Upper lobe of left lung (tissue), 6 donors: ENCODE measurements at places on chromosomes 3 and 15. TPM values are rescaled to one million over a fixed set of nuclear protein-coding genes. Genes with fewer than 3 reads are reported as not detected.

GRCh38 chr3:133466531-133467386 is 66.9 kb downstream of the BFSP2 start:
- H3K27ac ChIP-seq, result no peak overlapping the region
- DNase-seq, result no peak
- H3K27me3 ChIP-seq, result no peaks in the 10 kb centered on the region

DNA sequence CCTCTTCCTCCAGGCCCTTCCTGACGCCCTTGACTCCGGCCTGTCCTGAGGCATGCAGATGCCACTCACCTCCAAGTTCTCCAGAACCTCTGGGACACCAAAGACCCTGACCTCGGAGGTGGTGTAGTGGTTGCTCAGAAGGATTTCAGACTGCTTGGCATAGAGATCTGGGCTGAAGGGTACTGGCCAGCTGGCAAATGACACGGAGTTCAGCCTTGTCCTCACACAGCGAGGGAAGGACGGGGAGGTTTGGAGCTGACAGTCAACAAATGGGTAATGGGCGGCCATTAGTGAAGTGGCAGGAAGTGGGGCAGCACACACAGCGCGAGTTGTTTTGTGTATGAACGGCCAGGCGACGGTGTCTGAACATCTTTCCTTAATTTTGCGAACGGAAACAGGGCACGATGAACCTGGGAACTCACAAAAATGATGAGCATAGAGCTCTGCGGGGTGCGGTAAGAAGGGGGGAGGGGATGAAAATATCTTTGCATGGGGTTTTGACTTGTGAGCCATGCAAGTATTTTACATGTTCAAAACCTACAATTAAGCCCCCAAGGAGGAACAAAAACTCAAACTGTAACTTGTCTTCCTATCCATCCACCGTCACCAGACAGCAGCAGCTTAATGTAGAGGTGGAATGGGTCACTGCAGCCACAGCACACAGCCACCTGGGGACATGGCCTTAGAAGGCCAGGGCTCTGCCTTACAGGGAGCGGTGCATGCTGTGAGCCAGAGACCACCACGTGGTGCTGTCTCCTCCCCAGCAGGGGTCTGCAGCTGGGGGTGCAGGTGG is 43.6 kb upstream of the RPL32 start:
- H3K27ac ChIP-seq, result no peak overlapping the region
- H3K27me3 ChIP-seq, result no peaks in the 10 kb centered on the region
- H3K4me1 ChIP-seq, result no peaks in the 10 kb centered on the region
- no peak for DNase-seq
- H3K36me3 ChIP-seq, result no peaks in the 10 kb centered on the region

- no peaks in the 10 kb centered on the region for H3K36me3 ChIP-seq
- H3K27ac ChIP-seq, result peak overlapping the region; percentile 72
- peaks cover 40% of the 10 kb centered on the region for H3K4me1 ChIP-seq
- H3K4me3 ChIP-seq, result no peak overlapping the region
- H3K27me3 ChIP-seq, result no peaks in the 10 kb centered on the region
- DNase-seq, result peak; percentile 55
These were observed 4.8 kb upstream of the CSK start for GRCh38 chr15:74776821-74777768.

- H3K27ac ChIP-seq, result peak overlapping the region; percentile 82
- no peak for DNase-seq
- H3K36me3 ChIP-seq, result no peaks in the 10 kb centered on the region
- no peak overlapping the region for H3K4me3 ChIP-seq
- no peaks in the 10 kb centered on the region for H3K27me3 ChIP-seq
These were observed 45.2 kb downstream of the ZNF710 start for GRCh38 chr15:90046289-90046688.

Gene TF
- 15.5 TPM for total RNA-seq

GRCh38 chr3:24595796-24596195 is 101.1 kb upstream of the THRB start:
- no peak overlapping the region for H3K27ac ChIP-seq
- H3K4me1 ChIP-seq, result peaks cover 8% of the 10 kb centered on the region
- DNase-seq, result no peak
- H3K36me3 ChIP-seq, result no peaks in the 10 kb centered on the region

DNA sequence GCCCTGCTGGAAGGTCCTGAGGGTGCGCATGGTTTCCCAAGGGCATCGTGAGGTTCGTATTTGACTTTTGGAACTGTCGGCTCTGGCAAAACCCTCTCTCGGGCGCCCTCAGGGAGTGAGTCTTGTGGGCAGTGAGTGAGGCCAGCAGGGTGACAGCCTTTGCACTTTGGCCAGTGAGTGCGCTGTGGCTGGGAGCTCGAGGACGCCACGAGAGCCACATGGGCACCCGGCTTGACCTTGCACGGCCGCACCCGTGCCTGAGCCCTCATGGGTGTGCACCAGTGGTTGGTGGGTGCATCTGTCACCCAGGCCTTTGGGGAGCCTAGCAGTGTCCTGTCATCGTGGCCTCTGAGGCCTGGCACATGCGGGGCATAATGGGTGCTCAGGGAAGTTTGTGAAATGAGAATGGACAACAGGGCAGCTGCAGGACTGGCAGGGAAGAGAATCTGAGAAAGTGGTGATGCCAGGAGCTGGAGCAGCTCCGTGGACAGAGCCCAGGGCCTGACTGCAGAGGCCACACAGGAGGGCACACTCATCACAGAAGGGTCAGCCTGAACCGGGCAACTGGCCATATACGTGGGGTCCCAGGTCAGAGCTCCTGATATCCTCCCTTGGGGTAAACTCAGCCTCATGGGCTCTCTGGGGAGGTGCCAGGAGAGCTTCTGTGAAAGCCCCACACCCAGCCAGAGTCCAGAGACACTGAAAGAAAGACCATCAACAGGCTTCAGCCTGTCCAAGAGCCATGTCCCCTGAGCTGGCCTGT is 30.4 kb upstream of the SNRPA1 start:
- H3K4me3 ChIP-seq, result no peak overlapping the region
- no peaks in the 10 kb centered on the region for H3K4me1 ChIP-seq
- no peaks in the 10 kb centered on the region for H3K27me3 ChIP-seq
- H3K27ac ChIP-seq, result no peak overlapping the region

Gene LEO1
- total RNA-seq, result 14.3 TPM

- no peaks in the 10 kb centered on the region for H3K4me1 ChIP-seq
- H3K4me3 ChIP-seq, result no peak overlapping the region
- DNase-seq, result no peak
- no peaks in the 10 kb centered on the region for H3K27me3 ChIP-seq
- H3K36me3 ChIP-seq, result no peaks in the 10 kb centered on the region
- no peak overlapping the region for H3K27ac ChIP-seq
These were observed 295.2 kb upstream of the THBS1 start for GRCh38 chr15:39285663-39286062.

- DNase-seq, result no peak
- H3K27me3 ChIP-seq, result no peaks in the 10 kb centered on the region
- no peak overlapping the region for H3K4me3 ChIP-seq
- H3K36me3 ChIP-seq, result no peaks in the 10 kb centered on the region
These were observed 13.5 kb upstream of the GRAMD1C start for GRCh38 chr3:113825090-113825489.

GRCh38 chr15:42010434-42010833 is 10.4 kb downstream of the PLA2G4E start:
- no peaks in the 10 kb centered on the region for H3K36me3 ChIP-seq
- H3K27ac ChIP-seq, result no peak overlapping the region
- H3K4me3 ChIP-seq, result no peak overlapping the region
- H3K27me3 ChIP-seq, result no peaks in the 10 kb centered on the region
- H3K4me1 ChIP-seq, result no peaks in the 10 kb centered on the region

GRCh38 chr3:4834403-4834866 is 144.8 kb upstream of the BHLHE40 start:
- no peaks in the 10 kb centered on the region for H3K27me3 ChIP-seq
- peak; percentile 60 for DNase-seq
- no peaks in the 10 kb centered on the region for H3K36me3 ChIP-seq
- no peak overlapping the region for H3K27ac ChIP-seq

- H3K4me1 ChIP-seq, result peaks cover 25% of the 10 kb centered on the region
- no peak for DNase-seq
- H3K4me3 ChIP-seq, result no peak overlapping the region
- H3K27ac ChIP-seq, result no peak overlapping the region
- H3K27me3 ChIP-seq, result no peaks in the 10 kb centered on the region
- no peaks in the 10 kb centered on the region for H3K36me3 ChIP-seq
These were observed 26.5 kb upstream of the TIMP4 start for GRCh38 chr3:12185172-12185710.

DNA sequence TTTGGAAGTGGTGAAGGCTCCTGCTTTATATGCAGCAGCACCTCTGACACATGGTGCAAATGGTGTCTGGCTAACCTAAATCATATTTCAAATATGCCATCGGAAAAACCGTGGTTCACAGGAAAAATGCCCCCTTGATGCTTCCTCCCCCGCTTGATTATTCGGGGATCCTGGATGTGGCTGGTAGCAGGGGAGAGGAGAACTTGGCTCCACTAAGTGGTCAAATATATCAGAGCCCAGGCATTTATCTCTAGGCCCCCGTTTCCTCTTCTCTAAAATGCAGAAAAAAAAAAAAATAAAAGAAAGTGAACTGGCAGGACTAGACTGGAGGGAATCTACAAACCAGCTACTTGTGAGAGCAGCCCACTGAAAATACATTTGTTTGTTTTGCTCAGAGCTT is 18.2 kb upstream of the ATP2B2 start:
- DNase-seq, result no peak
- no peak overlapping the region for H3K27ac ChIP-seq
- no peaks in the 10 kb centered on the region for H3K4me1 ChIP-seq
- no peak overlapping the region for H3K4me3 ChIP-seq

GRCh38 chr3:141371882-141372281 is 3.6 kb downstream of the ZBTB38 start:
- H3K4me1 ChIP-seq, result peaks cover 32% of the 10 kb centered on the region
- H3K27ac ChIP-seq, result no peak overlapping the region
- no peak overlapping the region for H3K4me3 ChIP-seq
- no peaks in the 10 kb centered on the region for H3K27me3 ChIP-seq
- H3K36me3 ChIP-seq, result no peaks in the 10 kb centered on the region

DNA sequence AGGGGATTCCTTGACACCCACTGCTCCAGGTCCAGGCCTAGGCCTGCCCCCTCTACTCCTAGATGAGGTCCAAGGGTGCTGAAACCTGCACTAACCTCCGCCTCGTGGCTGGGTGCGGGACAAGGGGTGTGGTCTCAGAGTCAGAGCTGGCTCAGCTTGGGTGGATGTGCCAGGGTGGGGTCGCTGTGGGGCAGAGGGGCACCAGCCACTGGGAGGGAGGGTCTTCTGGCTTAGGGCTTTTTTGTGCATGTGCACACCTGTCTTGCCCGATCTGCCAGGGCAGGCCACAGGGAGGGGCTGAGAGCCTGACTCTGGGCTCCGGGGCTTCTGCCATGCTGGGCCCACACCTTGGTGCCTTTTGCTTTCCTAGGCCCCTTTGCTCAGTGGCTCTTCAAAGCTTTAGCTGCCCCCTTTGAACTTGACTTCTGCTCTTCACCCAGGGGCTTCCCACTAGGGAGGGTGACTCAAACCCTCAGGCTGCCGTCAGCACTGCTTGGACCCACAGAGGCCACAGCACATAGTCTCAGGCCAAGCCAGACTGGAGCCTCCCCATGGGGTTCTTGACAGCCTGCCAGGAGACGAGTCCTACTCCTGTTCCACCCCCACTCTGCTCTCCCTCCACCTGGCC is 73.0 kb downstream of the KLF13 start:
- no peaks in the 10 kb centered on the region for H3K36me3 ChIP-seq
- DNase-seq, result no peak
- H3K27ac ChIP-seq, result no peak overlapping the region

Gene CPNE9
- not detected for total RNA-seq

Gene CSPG5
- total RNA-seq, result 7.1 TPM

Gene ST3GAL6
- 25.0 TPM for total RNA-seq

Gene NPAP1
- total RNA-seq, result not detected

Gene TMC3
- not detected for total RNA-seq

Gene PLSCR5
- not detected for total RNA-seq

DNA sequence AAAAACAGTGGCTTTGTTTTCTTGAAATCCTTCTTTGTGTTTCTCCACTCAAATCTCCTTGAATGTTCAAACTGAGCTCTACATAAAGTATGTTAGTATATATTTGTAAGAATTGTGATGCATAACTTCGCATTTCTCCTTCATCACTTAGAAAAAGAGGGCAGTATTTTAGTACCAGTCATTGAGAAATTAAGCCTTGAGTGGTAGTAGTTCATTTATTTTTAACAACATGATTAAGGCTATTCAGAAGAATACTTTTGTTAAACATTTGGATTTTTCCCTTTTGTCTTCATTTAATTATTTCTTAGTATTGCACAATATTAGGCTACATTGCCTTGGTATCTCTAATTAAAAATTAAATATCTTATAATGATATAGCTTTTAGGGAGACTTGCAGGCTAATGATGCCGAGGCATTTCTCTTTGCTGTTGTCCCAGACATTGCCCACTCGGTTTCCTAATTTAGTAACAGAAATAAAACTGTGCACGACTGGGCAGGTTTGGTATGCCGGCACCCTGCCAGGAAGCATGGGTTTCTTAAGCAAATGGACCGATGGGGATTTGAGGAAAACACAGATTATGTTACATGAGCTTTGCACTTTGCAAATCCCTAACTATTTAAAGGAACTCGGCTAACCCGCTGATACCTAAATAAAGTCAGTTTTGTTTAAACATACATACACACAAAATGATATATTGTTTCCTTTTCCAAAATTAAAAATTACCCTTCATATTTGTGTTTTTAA is 54.7 kb downstream of the LRRC28 start:
- peaks cover 13% of the 10 kb centered on the region for H3K4me1 ChIP-seq
- no peaks in the 10 kb centered on the region for H3K36me3 ChIP-seq
- no peak overlapping the region for H3K27ac ChIP-seq
- peak overlapping the region; percentile 7 for H3K4me3 ChIP-seq

GRCh38 chr3:98977520-98977919 is 76.0 kb upstream of the DCBLD2 start:
- no peak overlapping the region for H3K27ac ChIP-seq
- DNase-seq, result no peak
- no peaks in the 10 kb centered on the region for H3K27me3 ChIP-seq
- H3K36me3 ChIP-seq, result no peaks in the 10 kb centered on the region

GRCh38 chr15:85619992-85620689 is 174.6 kb downstream of the KLHL25 start:
- no peak for DNase-seq
- peak overlapping the region; percentile 36 for H3K4me3 ChIP-seq
- H3K27ac ChIP-seq, result peak overlapping the region; percentile 82

DNA sequence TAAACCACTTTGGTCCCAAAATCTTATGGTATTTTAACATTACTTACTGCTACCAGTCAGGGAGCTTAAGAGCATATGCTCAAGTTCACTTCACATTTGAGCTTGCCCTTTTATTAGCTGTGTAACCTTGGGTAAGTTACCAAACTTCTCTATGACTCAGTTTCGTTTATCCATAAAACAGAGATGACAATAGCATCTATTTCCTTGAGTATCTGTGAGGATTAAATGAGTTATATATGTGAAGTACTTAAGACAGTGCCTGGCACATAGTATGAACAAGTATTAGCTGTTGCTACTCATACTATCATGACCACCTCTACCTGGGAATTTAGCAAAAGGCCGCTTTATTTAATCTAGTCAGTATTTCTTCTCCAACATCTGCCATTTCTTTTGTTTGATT is 5.9 kb downstream of the ATOSA start:
- H3K4me1 ChIP-seq, result peaks cover 27% of the 10 kb centered on the region
- no peaks in the 10 kb centered on the region for H3K27me3 ChIP-seq
- peaks cover 32% of the 10 kb centered on the region for H3K36me3 ChIP-seq
- no peak overlapping the region for H3K4me3 ChIP-seq

Gene CFAP44
- total RNA-seq, result 6.5 TPM
